ENCODE measurements at places on chromosomes 13 and 19.

DNA sequence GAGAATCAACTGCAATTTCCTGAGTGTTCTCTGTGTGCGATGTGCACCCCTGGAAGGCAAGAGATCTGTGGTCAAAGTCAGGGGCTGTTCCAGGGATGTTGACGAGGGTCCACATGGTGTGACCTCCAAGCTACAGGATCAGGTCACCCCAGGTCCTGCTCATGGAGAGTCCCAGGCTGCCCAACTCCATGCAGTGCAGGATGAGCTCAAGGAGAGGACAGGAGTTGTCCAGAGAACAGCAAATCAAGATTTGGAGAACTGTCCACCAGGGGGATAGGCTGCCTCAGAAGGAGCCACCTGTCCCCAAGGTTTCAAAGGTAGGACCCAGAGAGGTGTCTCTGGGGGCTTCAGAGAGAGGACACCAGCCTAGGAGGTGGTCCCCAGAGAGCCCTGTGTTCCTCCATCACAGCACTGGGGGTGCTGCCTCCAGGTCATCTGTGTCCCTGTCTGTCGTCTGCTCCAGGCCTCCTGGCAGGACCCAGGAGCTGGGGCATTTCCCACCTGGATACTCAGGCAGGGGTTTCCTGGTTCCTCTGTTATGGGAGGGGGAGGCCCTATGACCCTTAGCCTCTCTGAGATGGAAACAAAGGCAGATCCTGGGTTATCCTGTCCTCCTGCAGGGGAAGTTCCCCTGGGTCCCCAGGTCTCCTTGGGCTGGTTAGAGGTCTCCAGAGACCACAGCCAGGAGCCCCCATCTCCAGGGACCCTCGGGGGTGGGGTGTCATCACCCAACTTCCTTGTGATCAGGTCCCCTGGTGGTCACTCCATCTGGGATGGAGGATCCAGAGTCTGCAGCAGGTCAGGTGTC, 2.1 kb upstream of the CEACAM7 start:
- DNase-seq = no peak

DNA sequence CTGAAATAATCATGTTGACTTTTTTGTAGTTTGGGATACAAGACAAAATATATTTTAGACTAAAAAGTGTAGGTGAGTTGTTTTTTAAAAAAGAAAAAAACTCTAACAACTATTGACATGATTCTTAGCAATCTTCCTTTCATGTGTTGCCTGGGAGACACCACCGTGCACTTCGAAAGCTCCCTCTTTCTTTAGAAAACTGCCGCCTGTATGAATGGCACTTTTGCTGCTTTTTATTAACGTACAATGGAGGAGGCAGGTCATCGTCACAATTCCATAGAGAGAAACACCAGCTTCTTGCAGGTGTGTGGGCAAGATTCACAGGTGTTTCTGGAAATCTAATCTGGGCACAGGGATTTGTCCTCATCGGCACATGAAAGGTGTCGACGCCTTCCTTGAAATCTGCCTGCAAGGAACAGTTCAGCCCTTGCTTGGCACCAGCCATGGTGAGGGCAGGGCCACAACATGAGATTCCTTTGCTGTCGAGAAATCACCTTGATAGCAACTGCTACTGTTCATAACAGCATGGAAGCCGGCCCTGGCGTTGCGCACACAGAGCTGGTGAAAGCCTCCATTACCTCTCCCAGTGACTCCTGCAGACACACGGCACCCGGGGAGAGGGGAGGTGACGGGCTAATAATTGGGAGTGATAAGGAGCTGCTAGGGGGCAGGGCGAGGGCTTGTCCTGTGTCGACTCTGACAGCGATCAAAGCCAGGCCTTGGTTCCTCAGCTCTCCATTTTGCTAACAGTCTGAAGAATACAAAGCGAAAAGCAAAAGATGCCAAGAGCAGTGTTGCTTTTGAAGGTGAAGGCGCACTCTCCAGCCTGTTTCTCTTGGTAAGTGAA, 66.5 kb downstream of the EFNB2 start:
- no peak for DNase-seq

GRCh38 chr13:108621462-108621861, 7.9 kb upstream of the MYO16 start:
- no peak for DNase-seq

DNA sequence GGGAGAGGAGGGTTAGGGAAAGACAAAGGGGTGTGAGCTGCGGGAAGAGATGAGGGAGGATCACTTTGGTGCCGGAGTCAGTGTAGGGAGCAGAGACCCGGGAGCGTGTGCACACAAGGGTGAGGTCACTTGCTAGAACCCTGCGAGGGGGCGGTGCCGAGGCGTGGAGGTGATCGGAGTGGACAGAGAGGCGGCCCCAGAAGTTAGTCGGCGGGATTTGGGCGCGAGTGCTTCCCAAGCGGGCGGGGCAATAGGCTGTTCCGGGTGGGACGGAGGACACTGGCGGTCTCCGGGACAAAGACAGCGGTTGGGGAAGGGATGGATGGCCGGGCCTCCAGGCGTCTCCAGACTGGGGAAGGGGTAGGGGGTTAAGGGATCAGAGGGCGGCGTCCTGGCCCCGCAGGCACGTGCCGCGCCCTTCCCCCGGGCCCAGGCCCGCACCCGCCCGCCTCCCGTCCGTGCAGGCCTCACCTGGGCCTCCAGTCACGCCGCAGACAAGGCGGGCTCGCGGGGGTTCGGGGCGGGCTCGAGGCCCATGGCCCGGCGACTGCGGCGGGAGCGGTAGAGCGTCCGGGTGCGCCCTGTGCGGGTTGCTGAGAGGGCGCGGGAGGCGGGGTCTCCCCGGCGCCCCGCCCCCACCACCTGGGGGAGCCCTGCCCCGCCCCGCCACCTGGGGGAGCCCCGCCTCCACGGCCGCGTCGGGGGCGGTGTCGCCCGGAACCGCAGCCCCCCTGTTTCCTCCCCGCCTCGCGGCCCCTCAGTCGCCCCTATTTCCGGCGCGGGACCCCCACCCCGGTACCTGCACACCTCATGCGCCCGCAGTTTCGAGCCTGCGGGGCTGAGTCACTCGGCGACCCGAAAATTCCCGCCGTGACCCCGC, at the start of gene LPAR2:
LPAR2 (minus strand) TSS at position 600 of the 880 bp plus-strand sequence. CDS start 945 bp downstream, outside the sequence.
- no peak for DNase-seq

DNA sequence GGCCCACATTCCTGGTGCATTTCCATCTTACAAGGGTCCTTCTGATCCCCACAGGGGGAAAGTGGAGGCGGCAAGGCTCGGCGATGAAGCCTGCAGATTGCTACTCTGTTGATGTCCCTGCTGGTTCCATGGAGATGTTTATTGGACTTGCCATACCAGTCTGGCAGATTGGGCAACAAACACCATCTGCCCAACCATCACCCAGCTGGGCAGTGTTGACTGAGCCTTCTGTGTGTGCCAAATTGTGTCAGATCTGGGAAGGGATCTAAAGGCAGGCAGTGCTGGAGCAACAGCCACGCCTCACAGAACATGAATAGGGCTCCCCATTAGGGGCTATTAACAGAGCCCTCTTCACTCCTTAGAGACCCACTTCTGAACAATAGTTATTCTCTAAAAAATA, 35.0 kb downstream of the FLT1 start:
- no peak for DNase-seq

DNA sequence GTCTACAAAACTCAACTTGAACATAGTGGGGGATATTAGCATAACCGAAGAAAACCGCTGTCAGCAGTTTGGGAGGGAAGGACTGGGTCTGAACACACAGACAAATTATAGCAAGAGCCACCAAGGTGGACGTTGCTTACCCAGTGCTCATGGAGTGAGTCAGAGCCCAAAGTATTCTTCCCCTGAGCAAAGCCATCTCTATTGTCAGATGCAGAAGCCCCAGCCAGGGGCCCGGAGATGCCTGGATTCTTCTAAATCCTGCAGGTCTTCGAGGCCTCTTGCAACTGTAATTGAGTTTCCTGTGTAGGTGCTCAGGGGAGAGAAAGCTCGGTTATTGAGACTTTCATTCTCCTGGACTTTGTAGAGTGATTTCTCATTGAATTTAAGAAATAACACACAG, 384.5 kb downstream of the IRS2 start:
- no peak for DNase-seq

- no peak for DNase-seq
Observed at GRCh38 chr19:35380450-35381124, 9.7 kb downstream of the GPR42 start.

GRCh38 chr13:76929320-76929719, 19.0 kb upstream of the ACOD1 start:
- DNase-seq = no peak

GRCh38 chr13:53142306-53142705, 113.7 kb downstream of the OLFM4 start:
- no peak for DNase-seq

- no peak for DNase-seq
Observed at GRCh38 chr13:33764716-33765115, 53.2 kb upstream of the RFC3 start.

DNA sequence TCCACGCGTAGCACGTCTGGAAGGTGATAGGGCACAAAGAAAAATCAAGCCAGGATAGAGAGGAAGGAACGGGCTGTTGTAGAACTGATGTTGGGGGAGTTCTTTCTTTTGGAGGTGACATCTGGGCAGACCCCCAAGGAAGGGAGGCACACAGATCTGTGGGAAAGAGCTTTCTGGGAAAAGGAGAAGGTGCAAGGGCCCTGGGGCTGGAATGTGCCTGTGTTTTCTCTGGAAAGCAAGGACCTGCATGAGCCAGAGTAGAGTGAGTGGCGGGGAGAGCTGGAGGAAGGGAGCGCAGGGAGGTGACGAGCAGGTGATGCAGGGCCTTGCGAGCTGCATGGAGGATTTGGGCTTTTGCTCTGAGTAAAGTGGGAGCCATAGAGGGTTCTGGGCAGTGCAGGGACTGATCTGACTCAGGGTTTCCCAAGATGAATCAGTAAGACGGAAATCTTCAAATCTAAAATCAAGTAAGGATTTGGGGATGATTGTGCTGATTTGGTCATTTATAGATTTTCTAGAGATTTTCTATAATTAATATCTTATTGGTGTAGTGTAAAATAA, 30.8 kb downstream of the SMARCA4 start:
- no peak for DNase-seq

GRCh38 chr19:1002600-1002999, 2.4 kb downstream of the GRIN3B start:
- no peak for DNase-seq

- DNase-seq = no peak
Observed at GRCh38 chr13:100983111-100983510, 308.5 kb upstream of the TMTC4 start.

All from HEK293T (cell line).